ENCODE measurements at places on chromosomes 11 and 22.
A peak's percentile ranks its signal among the peaks of the same experiment; 100 is the strongest.

DNA sequence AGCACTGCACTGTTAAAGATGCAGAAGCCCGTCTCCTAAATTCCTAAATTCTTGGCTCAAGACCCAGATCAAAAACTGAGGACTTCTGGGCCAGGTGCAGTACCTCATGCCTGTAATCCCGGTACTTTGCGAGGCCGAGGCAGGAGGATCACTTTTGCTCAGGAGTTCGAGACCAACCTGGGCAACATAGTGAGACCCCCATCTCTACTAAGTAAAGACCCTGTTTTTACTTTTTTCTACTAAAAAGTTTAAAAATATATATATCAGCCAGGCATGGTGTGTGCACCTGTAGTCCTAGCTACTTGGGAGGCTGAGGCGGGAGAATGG, 29.7 kb downstream of the PDGFB start:
- peak; percentile 50 for DNase-seq

- no peak for DNase-seq
Measured at GRCh38 chr11:128294001-128294670, 293.2 kb downstream of the ETS1 start.

DNA sequence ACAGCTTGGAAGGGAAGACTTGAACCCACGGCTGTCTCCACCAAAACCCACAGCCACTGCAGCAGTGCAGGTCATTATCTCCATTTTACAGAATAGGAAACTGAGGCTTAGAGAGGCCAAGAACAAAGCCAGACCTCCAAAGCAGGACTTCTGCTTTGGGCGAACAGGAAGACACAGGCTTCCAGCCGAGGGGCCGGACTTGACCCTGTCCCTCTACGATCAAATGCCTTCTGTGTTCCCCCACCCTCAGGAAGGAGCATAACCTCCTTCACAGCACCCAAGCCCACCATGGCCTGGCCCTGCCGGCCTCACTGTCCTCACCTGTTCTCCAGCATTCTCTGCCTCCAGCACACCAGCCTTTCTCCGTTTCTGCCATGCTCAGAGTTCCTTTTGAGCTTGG, 15.8 kb downstream of the IGLL1 start:
- no peak for DNase-seq

DNA sequence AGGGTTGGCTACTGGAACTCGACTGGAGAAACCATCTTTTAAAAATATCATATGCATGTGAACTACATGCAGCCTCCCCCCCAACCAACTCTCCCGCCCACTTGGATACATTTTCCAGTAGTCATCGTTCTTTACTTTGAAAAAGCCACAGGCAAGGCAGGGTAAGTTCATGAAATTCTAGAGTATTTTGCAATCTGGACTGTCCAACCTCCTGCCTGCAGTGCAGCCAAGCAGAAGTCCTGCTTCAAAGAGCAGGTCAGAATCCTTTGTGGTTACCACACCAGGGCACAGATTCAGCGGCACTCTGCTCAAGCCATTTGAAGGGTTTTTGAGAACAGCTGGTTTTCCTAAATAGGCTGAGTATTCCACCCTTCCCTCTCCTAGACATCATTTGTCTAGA, 12.1 kb downstream of the ELF5 start:
- DNase-seq = no peak

- DNase-seq = no peak
Measured at GRCh38 chr11:128961645-128962044, 19.0 kb upstream of the TP53AIP1 start.

- DNase-seq = no peak
Measured at GRCh38 chr11:6825231-6825744, 20.2 kb upstream of the OR10A5 start.

- no peak for DNase-seq
Measured at GRCh38 chr11:48101958-48102357, 114.7 kb upstream of the OR4B1 start.

- DNase-seq = no peak
Measured at GRCh38 chr11:8370812-8371515, 107.3 kb upstream of the LMO1 start.

All from H1 (cell line).